CD4-positive, CD25-positive, alpha-beta regulatory T cell (primary cell): ENCODE measurements at places on chromosomes 5 and 9.

DNA sequence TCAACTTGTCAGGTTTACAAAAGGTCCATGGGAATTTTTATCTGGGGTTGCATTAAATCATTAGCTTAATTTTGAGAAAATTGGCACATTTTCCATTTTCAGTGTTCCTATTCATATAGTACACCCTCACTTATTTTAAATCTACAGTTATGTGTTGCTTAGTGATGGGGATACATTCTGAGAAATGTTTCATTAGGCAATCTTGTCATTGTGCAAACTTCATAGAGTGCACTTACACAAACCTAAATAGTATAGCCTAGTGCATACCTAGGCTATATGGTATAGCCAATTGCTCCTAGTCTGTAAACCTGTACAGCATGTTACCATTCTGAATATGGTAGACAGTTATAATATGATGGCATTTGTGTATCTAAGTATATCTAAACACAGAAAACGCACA is 19.8 kb upstream of the FAM151B start:
- no peak for DNase-seq

- no peak for DNase-seq
These were observed 28.7 kb downstream of the LCP2 start for GRCh38 chr5:170268884-170269283.

DNA sequence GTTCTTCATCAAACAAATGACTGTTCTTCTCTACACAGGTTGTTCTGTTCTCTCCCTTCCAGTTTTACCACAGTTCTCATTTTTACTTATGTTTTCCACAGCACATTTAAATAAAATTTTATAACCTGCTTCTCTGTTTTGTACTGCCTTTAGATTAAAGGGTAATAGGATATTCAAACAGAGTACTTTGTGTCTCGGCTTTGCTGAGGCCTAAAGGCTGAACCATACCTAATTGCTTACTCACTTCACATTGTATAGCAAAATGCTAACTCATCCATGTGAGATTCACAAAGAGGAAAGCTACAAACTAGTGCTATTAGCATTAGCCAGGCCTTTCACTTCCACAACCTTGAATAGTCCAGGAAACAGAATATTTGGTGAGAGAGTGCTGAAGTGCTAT is 200.3 kb downstream of the TRPM3 start:
- DNase-seq: no peak

- no peak for DNase-seq
These were observed 50.6 kb upstream of the CLK4 start for GRCh38 chr5:178677429-178677828.

DNA sequence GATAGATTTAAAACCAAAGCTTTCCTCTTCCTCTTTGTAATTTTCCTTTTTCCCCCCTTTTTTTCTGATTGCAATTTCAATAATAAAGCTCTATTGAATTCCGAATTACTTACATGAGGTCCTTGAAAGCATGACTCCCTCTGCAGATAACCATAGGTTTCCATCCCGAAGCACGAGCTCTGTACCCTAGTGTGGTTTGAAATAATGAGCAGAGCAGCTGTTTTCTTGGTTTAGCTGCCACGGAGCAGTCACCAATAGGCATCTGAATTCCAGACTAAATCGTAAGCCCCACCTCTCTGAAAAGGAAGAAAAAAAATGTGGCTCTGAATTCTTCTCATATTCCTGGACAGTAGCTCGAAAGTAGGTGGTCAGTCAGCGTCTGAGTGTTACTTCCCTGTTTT is 18.5 kb upstream of the GNE start:
- DNase-seq: no peak

- no peak for DNase-seq
These were observed 10.6 kb upstream of the AGXT2 start for GRCh38 chr5:35058374-35058788.

DNA sequence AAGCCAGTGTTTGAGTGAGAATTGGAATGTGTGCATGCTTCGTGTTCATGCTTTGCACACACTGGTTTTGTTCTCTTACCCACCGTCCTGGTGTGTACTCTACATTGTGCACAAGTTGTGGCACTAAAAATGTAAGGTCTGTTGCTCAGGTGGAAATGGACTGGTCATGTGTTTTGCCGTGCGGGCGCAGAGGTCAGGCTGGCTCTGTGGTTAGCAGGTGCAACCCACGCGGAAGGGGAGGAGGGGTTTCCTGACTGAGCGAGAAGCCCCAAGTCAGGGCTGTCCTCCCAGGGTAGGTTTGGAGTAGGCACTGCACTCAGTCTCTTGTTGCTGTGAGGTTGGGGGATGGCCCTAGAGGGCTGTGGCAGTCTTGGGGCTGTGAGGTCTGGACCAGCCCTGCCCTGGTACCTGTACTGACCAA is 86.6 kb downstream of the EHMT1 start:
- peak; percentile 12 for DNase-seq

GRCh38 chr5:132889501-132889900 is 16.0 kb downstream of the LEAP2 start:
- no peak for DNase-seq

DNA sequence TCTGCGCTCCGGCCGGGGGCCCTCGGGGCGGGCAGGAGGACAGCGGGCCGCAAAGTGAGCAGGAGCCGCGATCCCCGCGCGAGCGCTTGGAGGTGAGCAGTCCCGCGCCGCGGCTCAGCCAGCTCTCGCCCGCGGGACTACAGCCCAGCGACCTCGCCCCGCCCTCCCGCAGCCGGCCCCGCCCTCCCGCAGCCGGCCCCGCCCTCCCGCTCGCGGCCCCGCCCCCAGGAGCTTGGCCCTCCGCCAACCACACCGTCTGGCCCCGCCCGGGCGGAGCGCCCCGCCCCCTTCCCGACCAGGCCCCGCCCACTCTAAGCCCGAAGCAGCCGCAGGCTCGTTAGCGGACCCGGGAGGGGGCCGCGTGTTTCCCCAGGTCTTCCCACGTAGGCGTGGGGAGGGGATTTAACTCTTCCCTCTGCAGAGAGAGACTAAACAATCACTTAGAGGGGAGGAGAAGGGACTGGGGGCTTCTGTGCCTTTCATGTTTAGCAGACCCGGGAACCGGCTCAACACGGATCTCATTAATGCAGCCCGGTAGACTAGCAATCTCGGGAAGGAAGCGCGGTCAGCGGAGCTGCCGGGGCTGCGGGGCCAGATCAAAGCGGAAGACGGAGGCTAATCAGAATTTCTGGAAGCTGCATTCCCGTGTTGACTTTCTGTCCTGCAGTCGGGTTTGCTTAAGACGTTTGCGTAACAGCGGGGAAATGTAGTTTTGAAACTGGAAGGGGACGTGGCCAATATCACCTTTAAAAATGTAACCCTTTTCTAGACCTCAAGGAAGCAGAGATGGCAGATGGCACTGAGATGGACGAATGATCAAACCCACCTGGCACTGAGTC is at the start of gene MYO10:
MYO10 (minus strand) TSS at position 139 of the 839 bp plus-strand sequence. CDS start 480 bp downstream, outside the sequence.
- peak; percentile 5 for DNase-seq

- no peak for DNase-seq
These were observed 418.2 kb downstream of the GABRG2 start for GRCh38 chr5:162485666-162486292.

DNA sequence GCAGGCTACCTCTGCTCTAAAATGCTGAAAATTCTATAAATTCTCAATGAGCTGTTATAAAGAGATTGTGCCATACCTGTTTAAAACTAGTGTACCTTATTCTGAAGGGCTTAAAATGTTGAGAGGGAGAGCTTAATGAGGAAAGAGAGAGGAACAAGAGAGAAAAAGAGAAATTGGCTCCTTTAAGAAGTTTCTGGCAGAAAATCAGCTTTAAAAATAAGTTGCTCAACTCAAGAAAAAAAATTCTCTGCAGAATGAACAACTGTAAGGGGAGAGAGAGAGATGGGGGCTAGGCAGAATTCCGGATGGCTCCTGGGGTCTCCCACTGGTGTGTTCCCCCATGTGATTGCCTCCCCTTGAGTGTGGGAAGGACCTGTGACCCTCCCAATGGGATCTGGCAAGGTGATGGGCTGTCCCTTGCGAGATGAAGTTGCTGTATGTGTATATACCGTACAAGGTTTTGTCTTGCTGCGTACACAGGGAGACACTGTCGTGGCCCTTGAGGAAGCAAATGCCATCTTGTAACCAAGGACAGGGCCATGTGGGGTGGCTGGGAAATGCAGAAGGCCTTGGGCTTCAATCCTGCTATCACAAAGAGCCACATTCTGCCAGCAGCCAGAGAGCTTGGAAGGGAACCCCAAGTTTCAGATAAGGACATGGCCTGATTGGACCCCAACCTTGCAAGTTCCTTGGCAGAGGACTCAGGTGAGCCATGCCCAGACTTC is 64.3 kb upstream of the S1PR3 start:
- no peak for DNase-seq
